Activated T-helper 17 cell treated with anti-CD3 and anti-CD28 coated beads, Interleukin-2, amount 50 U/mL, for 72 hours (primary cell): ENCODE measurements at places on chromosomes 12 and 14. TPM values are rescaled to one million over a fixed set of nuclear protein-coding genes. Genes with fewer than 3 reads are reported as not detected.

GRCh38 chr12:78645956-78646355 lies 218.6 kb upstream of the SYT1 start:
- no peak for ATAC-seq

- no peak for ATAC-seq
Measured at GRCh38 chr14:49786315-49786714, 18.4 kb downstream of the KLHDC2 start.

- no peak for ATAC-seq
Measured at GRCh38 chr12:71455028-71455737, 15.6 kb downstream of the LGR5 start.

- peak; percentile 29 for ATAC-seq
Measured at GRCh38 chr12:110600254-110600653, 13.7 kb upstream of the TCTN1 start.

ADCY4 gene
- 10.5 TPM for total RNA-seq

- ATAC-seq: no peak
Measured at GRCh38 chr12:14408208-14408607, 42.7 kb downstream of the ATF7IP start.

DNA sequence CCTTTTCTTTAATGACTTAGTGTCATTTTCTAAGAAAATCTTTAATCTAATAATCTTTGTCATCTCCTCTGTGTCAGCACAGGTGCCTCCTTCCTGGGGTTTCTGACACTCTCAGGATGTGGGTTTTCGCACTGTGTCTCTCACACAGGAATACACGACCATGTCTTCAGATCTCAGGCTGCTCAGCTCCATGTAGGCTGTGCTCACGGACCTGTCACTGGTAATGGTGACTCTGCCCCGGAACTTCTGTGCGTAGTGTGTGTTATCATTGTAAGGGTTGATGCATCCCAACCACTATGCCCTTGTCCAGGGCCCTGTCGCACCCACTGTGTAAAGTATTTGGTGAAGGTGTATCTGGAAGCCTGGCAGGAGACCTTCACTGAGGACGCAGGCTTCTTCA lies 647.8 kb downstream of the TMEM121 start:
- peak; percentile 68 for ATAC-seq

DNA sequence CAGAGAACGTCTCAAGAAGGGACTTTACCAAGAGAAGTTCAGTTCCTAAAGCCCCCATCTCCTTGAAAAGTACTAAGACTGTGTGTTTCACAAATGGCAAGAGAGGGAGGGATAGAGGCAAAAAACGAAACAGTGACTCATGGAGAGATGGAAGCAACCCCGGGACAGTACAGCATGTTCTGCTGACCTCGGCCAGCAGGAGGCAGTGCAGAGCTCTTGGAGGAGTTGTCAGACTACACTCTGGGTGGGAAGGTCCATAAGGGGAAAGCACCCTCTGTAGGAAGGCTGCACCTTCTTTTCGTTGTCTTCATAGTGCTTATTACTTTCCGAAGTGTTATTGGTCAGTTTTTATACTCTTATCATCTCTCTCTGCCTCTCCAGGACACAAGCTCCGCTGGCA lies 525.2 kb upstream of the CCDC196 start:
- peak; percentile 95 for ATAC-seq

- ATAC-seq: no peak
Measured at GRCh38 chr12:112584266-112584722, 165.5 kb downstream of the PTPN11 start.

- ATAC-seq: no peak
Measured at GRCh38 chr14:85088192-85088591, 441.8 kb upstream of the FLRT2 start.

DNA sequence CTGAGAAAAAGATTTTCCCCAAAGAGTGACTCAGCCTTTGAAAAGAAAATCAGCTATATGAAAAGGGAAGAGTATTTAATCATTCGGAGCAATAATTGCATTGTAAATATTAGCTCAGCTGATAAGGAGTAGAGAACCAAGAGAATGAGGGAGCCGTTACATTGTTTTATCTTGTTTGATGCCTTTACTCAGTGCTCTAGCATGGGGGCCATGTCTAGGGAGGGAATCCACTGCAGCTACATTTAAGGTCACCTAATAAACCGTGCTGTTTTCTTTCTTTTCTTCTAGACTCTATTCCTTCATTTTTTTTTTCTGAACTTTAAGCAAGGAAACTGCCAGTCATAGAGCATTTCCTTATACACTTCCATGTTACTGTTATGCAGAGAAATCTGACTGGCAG lies 447.0 kb downstream of the DIO2 start:
- no peak for ATAC-seq

DNA sequence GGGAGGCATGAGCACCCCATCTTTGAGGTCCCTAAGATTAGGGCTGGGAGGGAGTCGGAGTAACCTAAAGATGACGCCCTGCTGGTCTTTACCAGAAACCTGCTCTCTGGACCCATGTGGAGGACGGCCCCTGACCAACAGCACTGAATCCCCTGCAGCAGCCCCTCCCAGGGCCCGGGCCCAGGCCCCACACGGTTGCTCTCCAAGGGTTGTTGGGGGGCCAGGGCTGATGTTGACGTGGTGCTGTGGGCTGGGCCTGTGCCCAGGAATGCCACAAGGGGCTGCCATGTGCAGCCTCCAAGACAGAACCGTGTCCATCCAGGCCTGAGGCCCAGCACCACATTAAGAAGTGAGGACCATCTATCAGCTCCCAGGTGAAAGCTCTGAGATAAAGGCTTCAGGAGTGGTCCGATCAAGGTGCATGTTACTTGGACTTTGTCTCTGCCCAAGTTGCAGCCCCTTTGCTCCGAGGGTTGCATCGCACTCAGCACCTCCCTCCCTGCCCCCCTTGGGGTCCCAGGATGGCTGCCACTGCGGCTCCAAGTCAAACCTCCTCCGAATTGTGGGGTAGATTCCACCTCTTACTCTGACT lies 29.6 kb downstream of the LRCOL1 start:
- ATAC-seq: no peak

GRCh38 chr14:24879661-24880386 lies 170.1 kb downstream of the STXBP6 start:
- no peak for ATAC-seq

MGST1 gene
- total RNA-seq: not detected

- ATAC-seq: no peak
Measured at GRCh38 chr14:88852632-88853031, 28.2 kb downstream of the TTC8 start.

DNA sequence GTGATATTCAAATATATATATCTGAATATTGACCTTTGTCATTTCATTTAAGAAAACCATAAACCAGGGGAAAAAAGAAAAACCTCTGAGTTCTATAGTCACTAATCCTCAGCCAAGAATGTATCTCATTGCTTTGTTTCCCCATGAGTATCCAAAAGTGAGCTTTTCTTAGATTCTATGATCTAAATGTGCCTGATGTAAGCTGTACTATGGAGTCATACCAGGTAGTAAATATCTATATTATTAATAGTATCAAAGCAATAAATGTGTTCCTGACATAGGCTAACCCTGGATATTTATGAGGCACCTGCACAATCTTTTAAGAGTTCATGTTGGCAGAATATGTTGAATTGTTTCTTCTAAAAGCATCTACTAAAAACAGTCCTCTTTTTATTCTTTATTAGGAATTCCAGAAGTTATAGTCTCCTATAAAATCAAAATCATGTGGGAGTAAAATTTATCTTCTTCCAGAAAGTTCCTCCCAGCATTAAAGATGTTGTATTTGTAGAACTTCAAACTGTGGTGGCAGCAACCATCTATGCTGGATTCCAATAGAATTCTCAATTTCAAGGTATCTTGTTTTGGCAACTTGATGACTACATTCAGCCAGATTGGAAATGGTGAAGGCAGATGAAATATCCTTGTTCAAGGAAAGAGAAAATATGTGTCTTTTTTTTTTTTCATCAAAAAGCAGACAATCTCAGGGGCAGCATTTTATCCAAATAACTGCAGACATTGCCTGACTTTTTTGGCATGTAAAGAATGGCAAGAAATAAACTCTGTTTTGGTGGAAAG lies 139.7 kb upstream of the RASSF8 start:
- no peak for ATAC-seq

TMEM30B gene
- total RNA-seq: 1.0 TPM

TDRD9 gene
- total RNA-seq: 0.95 TPM

DNA sequence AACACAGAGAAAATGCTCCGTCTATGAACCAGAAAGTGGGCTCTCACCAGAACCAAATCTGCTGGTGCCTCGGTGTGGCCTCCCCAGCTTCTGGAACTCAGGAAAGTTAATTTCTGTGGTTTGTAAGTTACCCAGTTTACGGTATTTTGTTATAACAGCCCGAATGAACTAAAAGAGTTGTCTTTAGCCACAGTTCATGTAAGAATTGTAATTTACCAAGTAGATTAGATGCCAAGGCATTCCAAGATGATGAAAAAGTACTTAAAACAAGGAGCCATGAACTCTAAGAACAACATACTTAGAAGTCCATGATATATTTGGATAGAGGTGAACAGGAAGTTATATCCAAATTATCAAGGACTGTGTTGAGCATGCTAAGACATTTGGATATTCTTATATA lies 259.9 kb upstream of the GARIN6 start:
- ATAC-seq: no peak

FAM234B gene
- total RNA-seq: 9.7 TPM

SLC25A47 gene
- not detected for total RNA-seq

C3AR1 gene
- 6.4 TPM for total RNA-seq

PRH2 gene
- total RNA-seq: not detected

AMDHD1 gene
- total RNA-seq: 0.80 TPM

TMEM106C gene
- 184 TPM for total RNA-seq

GRCh38 chr14:98966016-98966415 lies 306.0 kb downstream of the BCL11B start:
- ATAC-seq: no peak

GAS2L3 gene
- total RNA-seq: 10.1 TPM

DNA sequence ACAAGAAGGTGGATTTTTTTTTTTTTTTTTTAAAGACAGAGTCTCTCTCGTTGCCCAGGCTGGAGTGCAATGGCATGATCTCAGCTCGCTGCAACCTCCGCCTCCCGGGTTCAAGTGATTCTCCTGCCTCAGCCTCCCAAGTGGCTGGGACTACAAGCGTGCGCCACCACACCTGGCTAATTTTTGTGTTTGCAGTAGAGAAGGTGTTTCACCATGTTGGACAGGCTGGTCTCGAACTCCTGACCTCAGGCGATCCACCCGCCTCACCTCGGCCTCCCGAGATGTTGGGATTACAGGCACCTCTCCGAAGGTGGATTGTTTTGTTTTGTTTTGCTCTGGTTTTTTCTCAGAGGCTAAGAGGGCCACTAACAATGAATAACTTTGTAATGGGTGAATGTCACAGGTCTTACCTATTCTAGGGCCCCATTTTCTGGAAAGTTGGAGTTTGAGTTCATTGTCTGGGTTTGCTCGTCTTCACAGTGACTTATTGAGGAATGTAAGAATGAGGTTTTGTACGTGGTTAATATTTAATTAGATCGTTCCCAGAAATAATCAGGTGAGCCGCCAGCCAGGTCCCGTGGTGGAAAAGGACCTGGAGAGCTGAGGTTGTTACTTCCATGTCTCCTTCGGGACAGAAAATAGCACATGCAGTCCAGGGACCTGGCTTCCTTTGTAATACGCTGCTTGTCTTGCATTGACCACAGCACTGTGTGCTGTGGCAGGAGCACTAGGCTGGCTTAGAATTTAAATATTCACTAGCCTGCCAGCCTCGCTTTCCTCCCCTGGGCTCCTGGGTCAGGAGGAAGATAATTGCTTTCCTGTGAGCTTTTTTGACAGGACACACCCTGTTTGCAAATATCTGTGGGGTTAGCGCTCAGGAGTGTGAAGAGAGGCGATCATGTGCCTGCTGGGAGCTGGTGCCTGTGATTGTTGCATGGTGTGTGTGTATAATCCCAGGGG lies 2.3 kb downstream of the HIP1R start:
- no peak for ATAC-seq

NDUFA9 gene
- total RNA-seq: 139 TPM

GRCh38 chr12:68831272-68831671 lies 23.3 kb downstream of the MDM2 start:
- ATAC-seq: no peak

RIC8B gene
- total RNA-seq: 14.9 TPM

DNA sequence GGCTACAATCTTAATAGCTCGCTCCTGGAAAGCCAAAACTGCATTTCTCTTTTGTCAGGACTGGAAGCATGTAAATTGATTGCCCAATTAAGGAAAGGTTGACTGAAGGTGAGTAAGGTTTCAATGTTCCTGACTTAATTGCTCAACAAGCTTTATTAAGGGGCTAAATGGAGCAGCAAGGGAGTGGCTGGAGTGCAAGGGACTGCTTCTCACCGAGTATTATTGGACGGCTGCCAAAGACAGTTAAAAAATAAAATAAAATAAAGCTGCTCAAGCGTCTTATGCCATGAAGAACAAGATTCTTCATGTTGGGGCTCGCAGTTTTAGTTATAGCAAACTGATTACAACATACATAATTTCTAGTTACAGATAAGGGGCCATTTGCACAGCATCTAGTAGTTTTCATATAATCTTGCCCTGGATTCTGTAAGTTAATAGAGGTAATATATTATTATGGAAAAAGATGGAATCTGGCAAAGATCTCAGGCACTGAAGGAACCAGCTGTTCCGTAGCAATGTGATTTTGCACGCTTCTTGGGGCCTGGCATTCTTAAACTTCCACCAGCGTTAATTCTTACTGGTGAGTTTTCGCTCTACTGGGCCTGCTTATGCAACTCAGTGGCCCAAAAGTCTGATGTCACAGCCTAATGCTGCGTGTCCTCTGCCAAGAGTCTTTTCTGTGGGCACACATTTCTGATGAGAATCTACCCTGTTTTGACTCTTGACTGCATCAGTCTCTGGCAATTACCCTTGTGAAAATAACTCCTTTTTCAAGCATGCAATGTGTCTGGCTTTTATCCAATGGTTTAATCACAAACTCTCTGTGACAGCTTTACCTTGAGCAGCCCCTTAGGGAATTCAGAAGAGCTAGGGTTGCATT lies 108.5 kb downstream of the SLC38A1 start:
- ATAC-seq: no peak

SAMD15 gene
- total RNA-seq: 0.29 TPM

DNA sequence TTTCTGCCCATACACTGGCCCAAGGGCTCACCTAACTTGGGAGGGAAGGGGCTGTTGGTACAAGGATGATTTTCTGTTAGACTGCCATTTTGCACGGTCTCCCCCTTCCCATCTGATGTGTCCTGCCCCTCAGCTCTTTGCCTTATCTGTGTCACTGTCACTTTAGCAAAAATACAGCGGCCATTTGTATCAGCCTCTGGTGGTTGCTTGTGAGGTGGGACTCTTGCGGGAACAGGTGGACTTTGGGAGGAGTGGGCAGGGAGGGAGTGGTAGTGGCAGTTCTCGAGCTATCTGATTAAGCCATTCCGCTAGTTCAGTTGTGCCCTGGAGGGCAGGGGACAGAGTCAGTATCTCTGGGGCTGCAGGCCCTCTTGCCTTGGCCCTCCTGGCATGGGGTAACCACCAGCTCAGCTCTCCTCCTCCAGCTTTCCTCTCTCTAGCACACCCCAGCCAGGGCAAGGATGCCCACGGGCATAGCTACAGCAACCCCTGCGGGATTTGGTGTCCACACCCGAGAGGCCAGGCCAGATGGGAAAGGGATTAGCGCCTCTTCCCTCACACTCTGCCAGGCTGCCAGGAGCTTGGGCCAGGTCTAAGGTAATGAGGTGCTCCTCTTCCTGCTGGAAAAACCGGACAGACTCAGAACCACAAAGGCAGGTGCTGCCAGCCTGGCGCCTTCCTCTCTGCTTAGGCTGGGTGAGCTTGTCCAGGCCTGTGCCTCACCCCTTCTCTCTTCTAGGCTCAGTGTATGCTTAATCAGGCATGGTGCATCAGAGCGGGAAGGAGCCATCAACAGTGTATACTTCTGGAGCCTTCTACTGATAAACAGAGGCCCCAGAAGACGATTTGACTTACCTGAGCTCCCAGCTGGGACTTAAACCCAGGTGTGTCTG lies 8.7 kb downstream of the SLC48A1 start:
- ATAC-seq: peak; percentile 20

TAS2R14 gene
- 2.4 TPM for total RNA-seq

TRIAP1 gene
- 58.6 TPM for total RNA-seq
